ENCODE measurements at places on chromosomes 12 and 14.
A peak's percentile ranks its signal among the peaks of the same experiment; 100 is the strongest.

DNA sequence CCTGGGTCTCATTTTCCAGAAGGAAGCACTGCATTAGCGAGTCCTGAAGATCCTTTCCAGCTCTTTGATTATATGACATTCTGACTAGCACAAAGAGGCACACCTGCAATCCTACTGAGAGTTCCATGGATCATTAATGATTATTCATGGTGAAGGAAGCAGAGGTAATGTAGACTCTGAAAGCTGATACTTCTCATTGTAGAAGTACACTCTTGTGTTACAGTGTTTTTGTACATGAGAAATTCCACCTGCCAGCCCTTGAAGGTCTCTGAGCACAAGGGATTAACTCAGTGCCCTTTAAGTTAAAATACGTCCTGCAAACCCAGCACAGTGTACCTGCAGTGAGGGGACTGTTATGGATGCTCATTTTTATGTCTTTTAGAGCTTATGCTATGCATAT lies 558.8 kb upstream of the FBXO33 start:
- no peak for DNase-seq

DNA sequence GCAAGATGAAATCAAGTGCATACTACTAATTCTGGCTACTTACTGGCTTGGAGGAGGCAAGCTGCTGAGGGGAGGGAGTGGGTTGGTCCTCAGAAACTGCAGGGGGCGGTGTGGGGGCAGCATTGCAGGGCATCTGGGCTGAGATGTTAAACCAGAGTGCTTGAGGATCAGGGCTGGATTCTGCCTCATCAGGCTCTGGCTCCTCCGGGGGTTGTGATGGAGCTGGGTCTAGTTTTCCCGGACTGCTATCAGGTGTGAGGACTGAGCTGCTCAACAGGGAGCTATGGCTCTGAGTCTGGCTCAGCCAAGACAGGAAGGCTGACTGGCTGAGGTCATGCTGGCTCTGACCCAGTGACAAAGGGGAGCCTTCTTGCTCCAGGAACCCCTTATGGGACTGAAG lies 28.6 kb downstream of the BAZ2A start:
- peak; percentile 15 for DNase-seq

DNA sequence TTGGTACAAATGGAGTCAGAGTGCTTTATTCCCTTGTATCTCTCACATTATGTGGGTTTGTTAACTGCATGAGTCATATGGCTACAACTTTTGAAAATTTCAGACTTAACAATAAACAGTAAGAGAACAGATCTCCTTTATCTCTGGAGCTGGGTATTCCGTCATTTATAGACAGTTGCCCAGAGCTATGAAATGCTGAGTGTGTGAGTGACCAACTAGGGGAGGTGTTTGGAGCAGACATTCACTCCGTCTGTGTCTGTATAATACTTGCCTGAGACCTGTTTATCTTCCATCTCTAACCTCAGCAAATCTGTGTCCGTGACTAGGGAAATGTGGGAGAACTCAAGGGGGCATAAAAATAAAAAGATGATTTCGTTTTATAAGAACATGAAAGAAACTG lies 279.9 kb upstream of the FAR2 start:
- DNase-seq, result peak; percentile 100

- DNase-seq, result peak; percentile 83
Measured at GRCh38 chr14:60722357-60723115, 1.6 kb downstream of the SIX4 start.

DNA sequence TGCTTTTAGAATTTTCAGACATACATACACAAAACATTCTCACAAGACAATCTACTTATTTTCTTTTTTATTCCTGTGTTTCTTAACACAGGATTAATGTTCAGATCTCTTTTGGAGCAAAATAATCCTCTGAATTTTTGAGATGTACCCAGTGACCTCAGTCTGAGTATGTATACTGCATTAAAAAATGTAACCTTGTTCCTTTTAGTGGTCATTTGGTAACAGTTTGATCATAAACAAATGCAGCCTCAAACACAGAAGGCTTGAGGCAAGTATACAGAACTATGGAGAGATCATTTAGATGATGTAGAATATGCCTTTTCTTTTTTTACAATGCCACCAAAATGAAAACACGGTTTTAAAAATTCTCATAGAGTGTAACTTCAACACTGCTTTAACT lies 9.7 kb downstream of the HIF1A start:
- DNase-seq, result no peak

DNA sequence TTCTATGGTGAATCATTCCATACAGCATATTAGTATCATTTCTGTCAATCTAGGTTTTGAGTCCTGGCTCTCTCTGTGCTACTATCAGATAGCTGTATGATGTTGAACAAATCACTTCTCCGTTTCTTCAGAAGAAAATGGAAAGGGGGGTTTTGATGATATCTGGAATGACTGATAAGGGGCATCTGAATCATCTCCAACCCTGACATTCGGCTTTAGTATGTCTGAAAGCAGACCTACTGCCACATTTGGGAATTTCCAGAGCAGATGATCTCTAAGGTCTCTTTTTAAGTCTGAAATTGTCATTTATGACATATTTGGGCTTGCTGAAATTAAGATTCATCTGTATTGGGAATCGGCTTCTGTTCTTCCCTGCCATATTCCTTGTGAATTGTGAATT lies 10.1 kb downstream of the MLF2 start:
- no peak for DNase-seq

DNA sequence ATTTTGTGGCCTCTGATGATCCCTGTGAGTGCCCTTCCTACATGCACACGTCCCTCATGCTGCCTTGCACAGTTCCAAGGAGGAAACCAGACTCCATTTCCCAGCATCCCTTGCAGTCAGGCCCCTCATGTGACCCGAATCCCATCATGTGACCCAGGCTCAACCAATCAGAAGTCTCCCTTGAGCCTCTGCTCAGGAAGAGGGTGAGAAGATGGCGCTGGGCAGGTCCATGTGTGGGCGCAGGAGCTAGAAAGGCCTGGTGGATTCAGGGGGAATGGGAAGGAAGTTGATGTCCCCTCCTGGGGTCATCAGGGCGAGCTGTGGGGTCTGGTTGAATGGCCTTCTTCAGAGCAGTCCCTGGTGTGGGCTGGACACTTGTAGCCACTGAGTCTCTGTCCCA lies 240.5 kb downstream of the ADGRD1 start:
- no peak for DNase-seq

All from PC-3 (cell line).